Stimulated activated CD4-positive, alpha-beta T cell treated with anti-CD3 and anti-CD28 coated beads, Interleukin-4, amount 100 ng/mL, for 48 hours (primary cell): ENCODE measurements at places on chromosomes 1 and 21.
A peak's percentile ranks its signal among the peaks of the same experiment; 100 is the strongest.

DNA sequence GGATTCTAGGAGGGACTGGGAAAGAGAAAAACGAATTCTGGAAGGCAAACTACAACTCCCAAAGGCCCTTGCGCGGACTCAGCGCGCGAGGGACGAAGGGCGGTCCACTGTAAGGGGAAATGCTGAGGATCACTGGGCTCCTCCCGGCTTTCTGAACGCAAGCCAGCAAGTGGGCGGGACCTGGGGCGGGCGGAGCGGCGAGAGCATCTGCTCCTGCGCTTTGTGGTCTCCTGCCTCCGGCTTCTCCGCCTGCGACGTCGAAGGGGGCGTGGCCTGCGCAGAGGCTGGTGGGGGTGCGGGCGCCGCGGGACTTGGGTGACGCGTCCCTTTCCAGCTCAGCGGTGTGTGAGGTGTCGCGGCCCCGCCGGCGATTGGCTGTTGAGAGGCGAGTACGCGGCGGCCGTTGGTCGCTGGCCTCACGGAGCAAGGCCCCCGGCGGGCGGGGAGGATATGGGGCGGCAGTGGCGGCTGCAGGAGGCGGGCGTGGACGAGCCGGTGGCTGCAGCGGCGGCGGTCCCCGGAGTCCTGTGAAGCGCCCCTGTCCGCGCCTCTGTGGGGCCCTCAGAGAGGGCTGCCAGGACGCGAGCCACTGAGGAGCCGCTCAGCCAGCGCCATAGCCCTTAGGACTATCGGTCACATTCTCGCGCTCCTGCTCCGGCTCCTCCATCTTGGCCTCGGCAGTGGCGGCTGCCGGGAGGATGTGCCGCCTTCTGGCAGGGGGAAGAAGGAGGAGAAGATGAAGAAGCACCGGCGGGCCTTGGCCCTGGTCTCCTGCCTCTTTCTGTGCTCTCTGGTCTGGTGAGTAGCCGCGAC lies at the start of gene SUCO:
SUCO (plus strand) TSS at position 451 of the 813 bp plus-strand sequence; CDS start at position 737, 286 bp downstream.
- peak; percentile 99 for DNase-seq

DNA sequence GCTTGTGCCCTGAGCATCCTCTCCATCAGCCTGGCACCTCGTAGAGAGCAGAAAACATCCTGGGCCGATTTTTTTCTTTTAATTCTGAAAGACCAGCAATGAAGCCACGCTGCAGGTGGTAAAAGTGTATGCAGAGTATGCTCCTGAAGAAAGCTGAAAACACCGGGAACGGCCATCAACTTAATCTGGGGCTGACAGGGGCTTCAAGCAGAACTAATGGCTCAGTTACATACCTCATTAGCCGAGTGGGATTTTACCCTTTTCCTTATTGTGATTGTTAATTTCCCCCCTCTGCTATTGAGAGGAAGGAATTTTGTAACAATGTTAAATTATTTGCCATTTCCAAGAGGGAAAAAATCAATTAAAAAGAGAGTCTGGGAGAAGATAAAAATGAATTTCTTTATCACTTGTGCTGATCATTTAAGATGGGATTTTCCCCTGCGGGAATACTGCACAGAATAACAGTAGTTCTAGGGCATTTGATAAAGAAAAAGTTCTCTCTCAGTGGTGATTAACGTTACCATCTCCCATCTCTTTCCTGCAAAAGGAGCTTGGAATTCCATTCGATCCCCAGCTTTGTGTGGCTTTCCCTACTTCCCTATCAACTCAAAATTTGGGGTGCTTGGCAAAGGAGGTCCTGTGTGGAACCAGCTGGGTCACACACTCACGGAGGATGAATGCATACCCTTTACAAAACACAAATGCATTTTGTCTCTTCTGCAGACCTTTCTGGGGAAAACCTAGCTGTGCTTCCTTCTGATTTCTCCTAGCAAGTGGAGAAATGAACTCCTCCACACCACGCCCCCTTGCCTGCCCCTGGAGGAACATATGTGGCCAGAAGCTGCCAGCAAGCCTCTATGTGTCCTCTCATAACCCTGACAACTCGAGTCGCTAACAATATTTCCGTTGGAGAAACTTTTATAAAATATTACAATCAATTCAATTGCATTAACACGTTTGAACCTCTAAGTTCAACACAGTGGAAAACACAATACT lies 70.9 kb downstream of the RRAGC start:
- no peak for DNase-seq

DNA sequence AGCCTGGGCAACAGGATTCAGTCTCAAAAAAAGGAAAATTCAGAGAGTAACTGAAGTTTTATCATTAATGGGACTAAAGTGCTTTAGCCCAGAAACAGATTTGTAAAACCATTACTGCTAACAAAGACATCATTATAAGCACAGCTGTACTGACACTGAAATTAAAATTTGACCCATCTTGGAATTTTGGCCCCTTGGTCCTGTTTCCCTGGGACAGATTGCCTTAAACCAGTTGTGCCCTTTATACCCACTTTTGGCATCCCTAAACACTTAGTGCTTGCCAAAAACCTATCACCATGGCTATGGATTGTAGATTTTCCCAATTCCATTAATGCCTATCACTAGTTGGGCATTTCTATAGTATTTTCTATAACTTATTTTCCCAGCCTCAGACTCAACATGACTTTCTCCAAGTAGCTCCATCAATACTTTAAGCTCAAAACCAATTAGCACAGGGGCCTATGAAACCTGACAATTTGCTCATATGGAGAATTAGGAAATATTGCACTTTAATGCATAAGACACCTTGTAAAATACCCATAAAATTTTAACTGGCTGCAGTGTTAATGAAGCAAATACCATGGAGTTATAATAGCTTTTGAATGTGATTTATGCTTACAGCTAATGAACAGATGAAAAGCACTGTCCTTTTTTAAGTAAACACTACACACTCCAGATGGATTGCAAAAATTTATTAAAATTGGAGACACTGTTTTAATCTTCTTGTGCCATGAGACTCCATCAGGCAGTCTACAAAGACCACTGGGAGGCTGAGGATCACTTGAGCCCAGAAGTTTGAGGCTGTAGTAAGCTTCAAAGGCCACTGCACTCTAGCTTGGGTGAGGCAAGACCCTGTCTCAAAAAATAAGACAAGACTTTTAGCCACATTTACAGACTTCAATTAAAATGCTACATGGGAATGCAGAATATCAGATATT lies 4.3 kb downstream of the GAS5 start:
- no peak for DNase-seq

- no peak for DNase-seq
Measured at GRCh38 chr1:226734611-226735153, 4.4 kb downstream of the ITPKB start.

DNA sequence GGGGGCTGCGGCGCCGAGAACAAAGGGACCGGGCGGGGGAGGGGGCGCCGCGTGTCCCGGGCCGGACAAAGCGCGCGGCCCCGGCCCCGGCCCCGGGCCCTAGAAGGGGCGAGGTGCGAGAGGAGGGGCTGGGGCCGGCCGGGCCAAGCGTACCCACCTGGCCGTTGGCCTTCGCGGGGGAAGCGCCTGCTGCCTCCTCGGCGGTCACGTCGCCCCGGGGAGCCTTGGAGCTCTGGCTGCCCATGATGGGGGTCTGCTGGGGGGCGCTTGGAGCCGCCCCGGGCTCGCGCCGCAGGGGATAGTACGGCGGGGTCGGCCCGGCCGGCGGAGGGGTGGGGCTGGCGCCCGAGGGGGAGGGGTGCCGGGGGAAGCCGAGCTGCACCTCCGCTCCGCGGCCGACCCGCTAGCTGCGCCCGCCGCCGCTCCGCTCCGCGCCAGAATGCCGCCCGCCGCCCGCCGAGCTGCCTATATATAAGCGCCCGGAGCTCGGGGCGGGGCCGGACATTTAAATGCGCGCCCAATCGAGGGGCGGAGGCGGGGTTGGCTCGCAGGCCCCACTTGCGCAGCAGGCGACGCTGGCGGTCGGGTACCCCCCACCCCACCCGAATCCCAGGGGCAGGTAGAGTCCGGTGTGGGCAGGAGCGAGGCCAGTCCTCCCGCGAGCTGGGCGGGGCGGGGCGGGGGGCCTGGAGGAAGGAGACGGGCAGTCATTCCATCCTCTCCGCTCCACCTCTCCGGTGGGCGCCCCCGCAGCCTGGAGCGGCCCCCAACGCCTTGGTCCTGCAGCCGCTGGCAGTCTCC lies at the start of gene MARCKSL1:
MARCKSL1 (minus strand) TSS at position 444 of the 801 bp plus-strand sequence; CDS start at position 244, 200 bp downstream.
- DNase-seq: peak; percentile 74

DNA sequence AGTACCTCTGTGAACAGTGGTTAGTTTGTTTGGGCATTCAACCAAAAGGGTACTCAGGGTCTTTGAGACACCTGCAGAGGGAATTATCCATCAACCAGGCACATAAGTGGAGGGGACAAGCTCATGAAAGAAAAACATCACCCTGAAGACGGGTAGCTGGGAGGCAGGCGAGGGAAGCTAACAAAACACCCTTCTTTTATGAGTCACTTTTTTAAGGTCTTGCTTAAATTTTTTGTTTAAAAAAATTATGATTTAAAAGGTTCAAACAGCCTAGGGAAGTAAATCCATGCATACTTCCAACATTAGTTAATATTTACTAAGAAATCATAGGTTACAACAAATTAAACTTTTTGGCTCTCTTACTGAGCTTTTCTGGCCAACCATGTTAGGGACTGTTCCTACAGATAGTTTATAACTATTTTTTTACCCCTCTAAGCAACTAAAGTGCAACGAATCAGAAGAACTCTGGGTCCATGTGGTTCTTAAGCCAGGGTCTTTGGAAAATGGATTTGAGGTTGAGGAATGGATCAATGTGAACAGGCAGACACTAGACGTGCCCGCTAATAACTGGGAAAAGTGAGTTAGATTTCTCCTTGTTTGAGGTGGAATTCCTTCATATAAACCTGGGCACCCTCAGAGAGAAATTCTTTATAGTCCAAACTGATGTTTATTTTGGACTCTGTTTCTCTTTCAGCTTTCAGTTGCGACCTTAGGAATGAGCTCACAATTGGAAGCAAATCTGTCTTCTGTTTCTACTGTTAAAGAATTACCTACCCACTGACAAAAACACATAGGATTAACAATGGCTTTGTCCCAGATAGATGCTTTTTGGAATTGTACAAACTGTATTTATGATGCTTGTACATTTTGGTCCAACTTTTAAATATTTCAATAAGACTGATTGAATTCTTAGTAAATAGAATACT lies 123.0 kb downstream of the LYPLAL1 start:
- no peak for DNase-seq

DNA sequence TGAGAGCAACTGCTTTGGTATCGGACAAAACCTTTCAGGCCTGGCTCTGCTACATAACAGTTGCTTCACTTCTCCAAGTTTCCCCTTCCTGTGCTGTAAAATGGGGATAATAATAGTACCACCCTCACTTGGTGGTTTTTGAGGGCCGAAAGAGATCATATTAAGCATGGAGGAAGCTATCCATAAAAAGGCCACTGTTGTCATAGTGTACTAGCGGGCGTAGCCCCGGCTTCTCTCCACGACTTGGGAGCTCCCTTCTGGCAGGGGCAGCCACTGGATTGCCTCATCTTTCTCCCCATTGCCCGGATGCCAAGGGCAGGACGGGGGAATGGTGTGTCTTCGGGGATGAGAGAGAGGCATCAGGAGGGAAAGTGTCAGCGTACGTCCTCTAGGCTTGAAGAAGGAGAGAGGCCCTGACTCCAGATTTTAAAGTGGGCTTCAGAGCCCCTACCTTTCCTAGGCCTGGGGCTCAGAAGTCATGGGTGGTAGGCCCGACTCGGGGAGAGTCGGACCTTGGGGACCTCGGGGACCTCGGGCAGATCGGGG lies 548 bp upstream of the MFSD2A start:
- DNase-seq: no peak

GRCh38 chr21:35548904-35549615 lies 500.0 kb upstream of the RUNX1 start:
- no peak for DNase-seq

DNA sequence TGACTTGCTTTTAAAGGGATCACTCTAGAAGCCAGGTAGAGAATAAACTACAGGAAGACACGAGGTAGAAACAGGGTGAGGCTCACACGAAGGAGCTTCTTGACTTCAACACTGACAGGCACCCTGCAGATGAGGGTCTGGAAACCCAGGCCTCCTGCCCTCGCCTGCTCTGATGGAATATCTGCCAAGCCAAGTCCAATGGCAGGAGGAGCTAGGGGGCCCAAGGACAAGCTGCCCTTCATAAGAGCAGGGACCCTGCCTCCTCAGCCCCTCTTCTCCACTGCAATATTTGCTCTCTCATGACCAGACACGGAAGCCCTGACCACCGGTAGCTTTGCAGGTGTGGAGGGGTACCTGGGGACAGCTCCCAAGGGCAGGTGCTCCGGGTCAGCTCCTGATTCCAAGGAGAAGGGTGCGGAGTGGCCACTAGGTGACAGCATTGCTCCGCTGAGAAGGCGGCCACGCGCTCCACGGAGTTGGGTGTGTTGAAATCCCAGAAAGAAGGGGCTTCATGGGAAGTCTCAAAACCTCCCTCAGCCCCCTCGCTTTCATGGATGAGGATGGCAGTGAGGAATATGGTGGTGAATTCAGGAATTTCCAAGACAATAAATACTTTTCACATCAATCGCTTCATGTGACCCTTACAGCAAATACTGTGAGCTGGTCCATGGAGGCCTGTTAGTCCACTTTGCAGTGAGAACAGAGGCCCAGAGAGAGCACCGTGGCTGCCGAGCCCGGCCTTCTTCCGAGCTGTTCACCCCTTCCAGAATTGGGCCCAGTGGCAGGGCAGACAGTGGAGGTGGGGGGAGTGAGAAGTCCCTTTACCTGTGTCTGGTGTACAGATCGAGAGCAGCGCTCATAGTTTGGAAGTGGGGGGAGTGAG lies 33.2 kb upstream of the PAX7 start:
- DNase-seq: peak; percentile 48

- DNase-seq: no peak
Measured at GRCh38 chr1:27648602-27649305, 13.8 kb upstream of the FGR start.

- DNase-seq: no peak
Measured at GRCh38 chr1:21185221-21185731, 8.6 kb upstream of the EIF4G3 start.
